GM13977 (cell line): ENCODE measurements at places on chromosomes 7 and 10.
A peak's percentile ranks its signal among the peaks of the same experiment; 100 is the strongest.

DNA sequence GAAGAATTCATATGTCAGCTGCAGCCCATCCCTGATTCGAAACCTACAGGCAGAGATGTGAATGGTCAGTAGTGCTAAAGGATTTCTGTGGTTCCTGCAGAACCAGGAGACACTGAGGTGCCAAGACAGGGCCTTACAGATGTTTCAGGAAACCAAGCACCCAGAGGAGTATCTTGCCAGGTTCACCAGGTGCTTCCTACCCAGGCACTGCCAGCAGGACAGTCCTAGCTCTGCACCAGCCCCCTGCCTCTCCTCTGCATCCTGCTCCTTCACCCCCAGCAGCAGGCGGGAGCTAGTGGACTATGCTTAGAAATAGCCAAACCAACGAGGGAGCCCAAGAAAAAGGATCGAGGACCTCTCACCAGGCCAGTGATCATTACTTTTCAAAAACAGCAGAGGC is 4.2 kb upstream of the IKZF1 start:
- DNase-seq: no peak

DNA sequence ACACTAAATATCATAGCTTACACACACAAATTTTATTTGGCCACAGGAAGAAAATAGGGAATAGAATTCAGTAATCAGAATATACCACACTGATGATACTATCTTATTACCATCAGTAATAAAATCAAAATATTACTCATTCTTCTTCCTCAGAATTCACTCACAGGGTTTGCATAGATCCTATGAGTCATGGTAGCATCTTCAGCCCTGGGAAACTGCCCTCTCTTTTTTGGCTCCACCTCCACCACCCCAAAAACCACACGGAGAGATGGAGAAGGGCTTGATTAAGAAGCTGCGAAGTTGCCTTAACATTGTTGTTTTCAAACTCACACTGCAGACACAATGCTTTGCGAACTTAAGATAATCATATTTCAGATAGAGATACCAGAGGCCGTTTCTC is 154.1 kb upstream of the AHR start:
- no peak for DNase-seq

DNA sequence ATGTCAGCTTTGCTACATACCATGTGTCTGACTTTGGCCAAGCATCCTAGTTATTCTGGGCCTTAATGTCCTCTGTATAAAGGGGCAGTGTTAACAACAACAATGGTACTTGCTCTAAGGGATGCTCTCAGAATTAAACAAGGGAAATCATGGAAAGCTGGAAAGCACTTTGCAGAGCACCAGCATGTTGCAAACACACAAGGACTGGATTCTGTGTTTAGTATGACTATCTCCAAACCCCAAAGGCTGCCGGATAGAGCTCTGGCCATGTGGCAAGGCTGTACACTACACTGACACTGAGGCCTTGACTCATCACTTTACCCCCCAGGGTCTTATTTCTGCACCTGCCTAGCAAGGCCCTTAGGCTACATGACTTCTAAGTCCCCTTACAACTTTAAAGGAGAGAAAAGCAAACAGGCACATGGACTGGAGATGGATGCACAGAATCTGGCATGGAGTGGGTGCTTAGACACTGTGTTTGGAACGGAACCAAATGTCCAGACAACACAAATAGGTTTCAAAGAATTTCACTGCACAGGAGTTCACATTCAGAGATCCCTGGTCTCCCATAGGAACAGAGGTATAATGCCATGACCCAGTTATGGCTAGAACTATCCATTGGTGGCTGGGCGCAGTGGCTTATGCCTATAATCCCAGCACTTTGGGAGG is 74.6 kb downstream of the FAM13C start:
- DNase-seq: no peak

DNA sequence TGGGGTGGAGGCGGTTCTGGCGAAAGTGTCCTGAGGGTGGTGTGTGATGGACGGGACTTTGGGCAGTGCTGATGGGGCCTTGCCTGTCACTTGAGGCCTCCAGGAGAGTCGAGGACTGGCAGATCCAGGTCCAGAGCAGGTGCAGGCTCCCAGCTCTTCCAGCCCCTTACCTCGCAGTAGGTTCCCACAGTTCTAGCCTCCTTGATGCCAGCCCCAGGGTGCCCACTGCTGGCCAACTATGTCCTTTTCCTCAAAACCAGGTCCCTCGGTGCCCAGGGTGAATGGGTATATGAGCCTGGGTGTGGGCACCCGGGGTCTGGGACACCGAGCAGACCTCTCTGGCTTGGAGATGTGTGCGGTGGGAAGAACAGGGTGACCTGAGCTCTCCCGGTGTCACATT is 8.3 kb downstream of the FAM20C start:
- DNase-seq: no peak

DNA sequence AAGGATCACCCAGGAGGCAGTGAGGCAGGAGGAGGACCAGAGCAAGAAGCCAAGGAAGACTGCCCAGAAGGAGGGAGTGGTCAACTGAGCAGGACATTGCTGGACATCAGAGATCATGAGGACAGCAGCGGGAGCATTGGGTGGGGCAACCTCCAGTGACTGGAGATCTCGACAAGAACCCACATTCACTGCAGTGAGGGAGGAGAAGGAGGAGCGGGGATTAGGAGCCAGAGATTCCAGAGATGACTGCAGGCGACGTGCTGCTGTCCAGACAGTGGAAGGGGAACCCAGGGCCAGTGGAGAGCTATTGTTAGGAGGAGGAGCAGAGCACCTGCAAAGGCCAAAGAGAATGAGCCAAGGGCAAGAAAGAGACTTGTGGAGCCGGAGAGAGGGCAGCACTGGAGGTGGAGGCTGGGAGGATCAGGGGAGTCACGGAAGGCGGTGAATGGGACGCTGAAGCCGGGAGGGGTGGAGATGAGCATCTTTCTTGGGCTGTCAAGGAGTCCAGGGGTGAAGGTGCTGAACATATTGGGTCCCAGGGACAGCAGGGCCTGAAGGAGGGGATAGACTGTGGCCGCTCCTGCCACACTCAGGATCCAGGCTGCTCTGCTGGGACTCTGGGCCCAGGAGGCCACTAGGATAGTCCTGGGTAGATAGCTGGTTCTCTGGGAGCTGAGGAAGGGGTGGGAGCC is 140.1 kb upstream of the UNC5B start:
- DNase-seq: no peak

GRCh38 chr7:132336797-132337196 is 239.5 kb downstream of the PLXNA4 start:
- DNase-seq: no peak

GRCh38 chr10:71359364-71360046 is 37.2 kb upstream of the CDH23 start:
- peak; percentile 69 for DNase-seq

GRCh38 chr10:29920408-29921070 is 138.8 kb downstream of the JCAD start:
- no peak for DNase-seq

- DNase-seq: no peak
Observed at GRCh38 chr10:110433740-110434139, 64.0 kb upstream of the DUSP5 start.

GRCh38 chr7:135758531-135758932 is 9.9 kb upstream of the FAM180A start:
- DNase-seq: no peak

DNA sequence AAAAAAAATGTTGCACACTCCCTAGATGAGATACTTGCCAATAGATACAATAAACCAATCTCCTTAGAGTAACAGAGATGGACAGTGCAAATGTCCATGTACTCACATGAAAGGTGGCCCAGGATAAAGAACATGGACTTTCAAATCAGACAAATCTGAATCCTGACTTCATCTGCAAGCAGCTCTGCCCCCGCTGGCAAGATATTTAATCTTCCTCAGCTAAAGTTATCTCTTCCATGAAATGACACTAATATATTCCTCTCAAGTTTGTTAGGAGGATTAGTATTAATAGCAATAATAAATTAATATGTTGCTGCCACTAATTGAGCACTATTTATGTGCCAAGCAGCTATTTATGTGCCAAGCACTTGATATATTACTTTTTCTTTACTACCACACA is 148.6 kb upstream of the YAE1 start:
- DNase-seq: no peak

- DNase-seq: no peak
Observed at GRCh38 chr10:90968328-90969081, 47.6 kb upstream of the ANKRD1 start.

GRCh38 chr7:92699966-92700514 is 109.8 kb upstream of the FAM133B start:
- no peak for DNase-seq

DNA sequence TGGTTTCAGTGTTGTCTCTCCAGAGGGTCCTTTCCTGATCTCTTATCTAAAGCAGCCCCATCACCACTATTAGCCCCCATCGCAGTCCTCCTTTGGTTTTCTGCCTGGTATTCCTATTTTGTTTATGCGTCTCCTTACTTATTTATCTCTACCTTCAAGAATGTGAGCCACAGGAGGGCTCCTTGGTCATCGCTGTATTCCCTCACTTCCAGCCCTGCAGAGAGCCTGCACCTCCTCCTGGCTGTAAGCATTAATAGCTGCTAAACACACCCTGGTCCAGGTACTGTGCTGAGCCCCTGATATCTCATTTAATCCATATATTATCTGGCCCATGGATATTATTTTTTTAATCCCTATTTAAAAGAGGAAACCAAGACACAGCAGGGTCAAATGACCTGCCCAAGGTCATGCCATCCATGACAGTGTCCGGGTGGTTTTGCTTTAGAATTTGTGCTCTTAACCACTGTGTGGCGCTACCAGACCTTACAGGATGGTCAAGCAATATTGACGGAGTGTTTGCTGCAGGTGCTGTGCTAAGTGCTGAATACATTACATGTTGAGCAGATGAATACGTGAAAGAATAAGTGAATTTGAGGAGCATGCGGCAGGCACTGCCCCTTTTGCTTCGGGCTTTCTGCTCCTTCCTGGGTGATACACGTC is 227.2 kb downstream of the ADAM12 start:
- no peak for DNase-seq

DNA sequence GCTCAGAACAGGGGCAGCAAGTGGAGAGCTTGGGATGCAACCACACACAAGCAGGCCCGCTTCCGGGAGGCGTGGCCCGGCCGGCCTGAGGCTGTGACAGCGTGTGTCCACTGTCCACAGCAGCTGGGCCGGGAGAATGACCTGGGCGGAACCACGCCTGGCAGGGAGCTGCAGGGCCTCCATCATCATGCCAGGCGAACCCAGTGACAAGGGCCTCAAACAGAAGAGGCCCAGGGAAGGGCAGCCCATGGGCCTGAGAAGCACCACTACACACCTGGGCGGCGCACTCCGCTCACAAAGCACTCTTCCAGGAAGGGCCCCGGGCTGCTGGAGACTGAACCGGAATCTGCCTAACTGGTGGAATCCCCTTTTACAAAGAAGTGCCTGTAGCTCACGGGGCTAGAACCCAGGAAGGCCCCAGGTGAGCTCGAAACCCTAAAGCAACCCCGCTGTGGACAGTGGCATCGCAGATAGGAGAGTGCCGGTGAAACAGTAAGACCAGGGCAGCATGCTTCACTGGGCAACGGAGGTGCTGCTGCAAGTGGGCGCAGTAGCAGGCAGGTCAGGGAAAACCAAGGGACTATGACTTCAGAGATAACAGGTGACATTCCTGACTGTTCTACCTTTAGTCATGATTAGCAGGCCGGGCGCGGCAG is 66.0 kb downstream of the MAD1L1 start:
- DNase-seq: no peak

GRCh38 chr7:85474234-85474633 is 287.4 kb upstream of the SEMA3D start:
- DNase-seq: peak; percentile 1

DNA sequence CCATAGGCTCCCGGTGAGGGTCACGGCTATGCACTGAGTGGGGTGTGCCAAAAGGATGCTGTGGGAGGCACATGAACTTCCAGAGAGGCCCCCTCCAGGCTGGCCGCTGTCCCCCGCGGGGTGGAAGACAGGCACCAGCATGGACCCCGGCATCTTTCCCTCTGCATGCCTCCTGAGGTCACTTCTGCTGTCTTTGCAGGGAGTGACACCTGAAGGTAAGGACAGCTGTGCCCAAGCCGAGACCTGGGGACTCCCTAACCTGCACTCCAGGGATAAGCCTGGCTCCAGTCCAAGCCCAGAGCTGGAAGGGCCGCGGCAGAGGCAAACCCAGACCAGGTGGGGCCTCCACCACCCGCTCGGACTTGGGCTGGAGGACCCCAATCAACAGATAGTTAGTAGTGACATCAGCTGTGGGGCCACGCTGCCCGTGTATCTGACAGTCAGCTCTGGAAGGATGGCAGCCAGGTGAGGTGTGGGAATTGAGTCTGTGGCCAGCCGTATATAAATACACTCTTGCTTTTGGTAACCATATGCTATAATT is 340.7 kb upstream of the MKI67 start:
- DNase-seq: no peak

- no peak for DNase-seq
Observed at GRCh38 chr7:81053623-81054022, 134.8 kb upstream of the SEMA3C start.

DNA sequence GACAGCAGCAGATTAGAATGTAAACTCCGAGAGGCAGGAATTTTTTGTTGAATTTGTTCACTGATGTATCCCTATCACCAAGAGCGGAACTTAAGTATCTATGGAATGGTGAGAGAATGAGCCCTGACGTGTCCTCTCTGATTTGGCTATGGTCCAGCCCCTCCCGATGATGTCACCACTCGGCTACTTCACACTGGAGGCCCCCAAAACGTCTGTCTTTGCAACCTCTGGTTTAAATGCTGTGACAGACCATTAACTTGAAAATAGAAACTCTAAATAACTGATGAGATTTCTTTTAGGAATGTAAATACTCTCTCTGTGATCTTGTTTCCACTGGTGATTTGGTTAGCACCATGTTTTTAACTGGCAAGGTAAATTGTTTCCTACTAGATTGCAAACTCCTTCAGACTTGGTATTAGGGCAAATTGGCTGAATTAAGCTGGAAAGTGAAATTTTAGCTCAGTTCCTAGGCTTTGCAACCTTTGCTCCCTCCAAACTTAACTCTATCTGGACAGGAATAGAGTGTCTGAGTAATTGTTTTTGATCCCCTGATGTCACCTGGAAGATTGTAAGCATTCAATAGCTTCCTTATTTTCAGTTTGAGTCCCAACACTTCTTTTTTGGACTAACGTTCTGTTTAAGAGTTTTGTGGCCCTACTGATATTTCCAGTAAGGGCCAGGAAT is 19.1 kb downstream of the SLC16A12 start:
- DNase-seq: no peak

DNA sequence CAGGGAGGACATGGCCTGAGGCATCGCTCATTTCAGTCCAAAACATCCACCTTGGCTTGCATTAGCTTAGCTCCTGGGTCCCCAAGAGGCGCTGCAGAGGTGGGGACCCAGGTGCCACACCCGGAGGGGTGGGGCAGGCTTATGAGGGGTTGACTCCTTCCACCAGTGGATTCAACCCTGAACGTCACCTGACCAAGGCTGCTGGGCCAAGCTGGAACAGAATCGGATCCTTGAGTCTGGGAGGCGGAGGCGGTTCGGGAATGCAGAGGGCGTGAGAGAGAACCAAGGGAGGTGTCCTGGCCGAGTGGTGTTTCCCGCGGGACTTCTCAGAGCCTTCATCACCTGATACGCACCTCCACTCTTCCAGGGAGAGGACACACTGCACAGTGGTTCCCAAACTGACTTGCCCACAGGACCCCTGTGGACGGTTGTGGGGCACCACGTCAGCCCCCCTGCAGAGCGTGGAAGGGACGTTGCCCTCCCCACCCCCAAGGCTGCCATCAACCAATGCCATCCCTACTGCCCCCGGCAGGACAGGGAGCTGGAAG is 4.5 kb upstream of the MICALL2 start:
- no peak for DNase-seq

GRCh38 chr7:87810130-87810529 is 66.0 kb downstream of the SLC25A40 start:
- DNase-seq: no peak

GRCh38 chr10:109862041-109862440 is 61.3 kb downstream of the XPNPEP1 start:
- DNase-seq: no peak

- DNase-seq: no peak
Observed at GRCh38 chr7:17654940-17655339, 285.4 kb downstream of the SNX13 start.
